NCI-H524 treated with DMSO at 0.1 percent for 48 hours (cell line): ENCODE measurements at places on chromosomes 7 and 10.

DNA sequence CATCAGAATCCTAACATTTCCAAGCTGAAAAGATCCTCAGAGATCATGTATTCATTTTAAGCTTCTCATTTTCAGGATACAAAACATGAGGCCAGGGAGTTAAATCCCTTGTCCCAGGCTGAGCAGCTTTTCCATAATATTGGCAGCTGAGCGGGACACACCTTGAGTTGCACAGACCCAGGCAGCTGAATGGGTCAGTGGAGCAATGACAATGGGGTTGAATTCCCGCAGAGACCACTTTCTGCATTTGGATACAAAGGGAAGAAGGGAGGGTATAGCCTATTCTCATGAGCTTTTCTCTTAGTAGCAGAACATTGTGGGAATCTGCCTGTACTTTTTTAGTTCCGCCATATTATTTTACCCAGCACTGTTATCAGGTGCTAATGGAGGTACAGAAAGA lies 49.5 kb downstream of the PRR15 start:
- no peak for DNase-seq

DNA sequence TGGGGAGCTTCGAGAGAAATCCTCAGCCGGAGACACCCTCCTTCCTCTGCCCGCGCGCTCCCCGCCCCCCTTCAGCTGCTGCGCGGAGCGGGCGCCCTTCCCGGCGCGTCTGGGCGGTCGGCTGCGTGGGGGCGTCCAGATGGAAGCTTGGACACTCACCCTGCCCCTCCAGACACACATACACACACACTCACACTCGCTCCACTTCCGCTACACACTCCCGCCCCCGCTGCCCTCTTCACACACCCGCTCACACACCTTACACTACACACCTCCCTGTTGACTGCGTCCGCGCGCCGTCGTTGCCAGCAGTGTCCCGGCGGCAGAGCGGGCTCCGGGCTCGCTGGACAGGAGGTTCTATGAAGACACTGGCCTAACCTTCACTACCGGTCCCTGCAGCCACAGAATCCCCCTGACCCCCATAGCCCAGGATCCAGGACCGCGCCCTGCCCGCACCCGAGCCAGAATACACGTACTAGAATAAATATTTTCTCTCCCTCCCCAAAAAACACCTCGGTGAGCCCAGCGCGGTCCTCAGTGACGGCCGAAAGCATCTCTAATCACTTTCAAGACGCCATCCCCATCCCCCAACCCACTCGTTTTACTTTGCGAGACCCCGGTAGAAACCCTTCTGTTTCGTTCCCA lies 1.1 kb upstream of the EGR2 start:
- no peak for DNase-seq

DNA sequence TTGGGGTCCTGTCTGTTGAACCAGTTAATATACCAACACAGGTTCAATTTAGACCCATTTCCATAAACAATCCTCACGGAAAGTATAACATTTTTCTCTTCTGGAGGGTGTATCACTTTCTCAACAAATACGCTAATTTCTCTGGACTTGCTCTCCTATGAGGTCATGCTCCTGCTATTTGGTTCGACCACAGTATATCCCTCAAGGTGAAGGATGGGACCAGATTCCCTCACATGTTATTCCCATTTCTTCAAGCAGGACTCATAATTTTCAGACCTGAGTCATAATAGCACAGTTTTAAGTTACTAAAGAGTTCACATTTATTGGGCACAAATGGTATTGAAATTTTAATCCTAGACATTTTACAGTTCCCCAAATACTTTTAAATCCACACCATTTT lies 57.2 kb downstream of the ADAM12 start:
- no peak for DNase-seq

- no peak for DNase-seq
Measured at GRCh38 chr10:43859016-43859525, 210.4 kb upstream of the ZNF32 start.

- no peak for DNase-seq
Measured at GRCh38 chr7:141512597-141512996, 38.6 kb upstream of the AGK start.

- DNase-seq = no peak
Measured at GRCh38 chr7:114784746-114785145, 137.1 kb upstream of the MDFIC start.

- DNase-seq = no peak
Measured at GRCh38 chr10:103928784-103929183, 10.8 kb upstream of the STN1 start.

DNA sequence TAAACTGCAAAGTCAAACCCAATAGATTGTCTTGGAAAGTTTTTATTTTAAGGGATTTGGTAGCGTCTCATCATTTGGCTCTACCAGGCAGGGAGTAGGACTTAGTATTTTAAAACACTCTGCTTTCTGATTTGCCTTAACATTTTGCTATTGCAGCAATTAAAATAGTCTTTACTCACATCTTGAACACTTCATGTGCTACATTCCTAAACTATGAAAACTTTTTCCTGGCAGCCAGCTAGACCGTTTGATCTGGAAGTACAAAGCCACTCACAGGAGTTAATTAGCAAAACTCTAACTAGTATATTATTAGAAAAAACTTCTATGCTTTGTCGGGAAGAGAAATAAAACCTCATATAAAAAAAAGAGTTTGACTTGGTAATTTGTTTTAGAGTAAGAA lies 111.4 kb downstream of the TFPI2 start:
- no peak for DNase-seq

GRCh38 chr10:21347043-21347784 lies 178.3 kb downstream of the SKIDA1 start:
- DNase-seq = no peak

GRCh38 chr7:90238022-90238421 lies 7.0 kb upstream of the CFAP69 start:
- no peak for DNase-seq

DNA sequence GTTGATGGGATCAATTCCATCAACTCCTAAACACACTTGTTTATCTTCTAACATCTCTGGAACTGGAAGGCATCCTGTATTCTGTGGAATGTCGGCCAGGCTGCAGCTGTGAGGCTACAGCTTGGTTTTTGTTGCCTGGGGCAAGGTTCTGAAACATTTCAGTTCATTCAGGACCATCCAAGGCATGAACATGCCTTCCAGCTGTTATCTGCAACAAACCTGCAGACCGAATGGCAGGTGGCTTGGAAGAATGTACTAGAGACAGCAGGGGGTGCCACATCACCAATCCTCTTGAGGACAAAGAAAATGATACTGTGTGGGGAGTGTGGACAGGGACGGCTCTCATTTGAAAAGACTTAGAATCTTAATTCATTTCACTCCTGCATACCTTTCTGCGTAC lies 12.4 kb downstream of the PAPOLB start:
- DNase-seq = peak; percentile 27

GRCh38 chr7:50660040-50660829 lies 95.0 kb upstream of the DDC start:
- no peak for DNase-seq

DNA sequence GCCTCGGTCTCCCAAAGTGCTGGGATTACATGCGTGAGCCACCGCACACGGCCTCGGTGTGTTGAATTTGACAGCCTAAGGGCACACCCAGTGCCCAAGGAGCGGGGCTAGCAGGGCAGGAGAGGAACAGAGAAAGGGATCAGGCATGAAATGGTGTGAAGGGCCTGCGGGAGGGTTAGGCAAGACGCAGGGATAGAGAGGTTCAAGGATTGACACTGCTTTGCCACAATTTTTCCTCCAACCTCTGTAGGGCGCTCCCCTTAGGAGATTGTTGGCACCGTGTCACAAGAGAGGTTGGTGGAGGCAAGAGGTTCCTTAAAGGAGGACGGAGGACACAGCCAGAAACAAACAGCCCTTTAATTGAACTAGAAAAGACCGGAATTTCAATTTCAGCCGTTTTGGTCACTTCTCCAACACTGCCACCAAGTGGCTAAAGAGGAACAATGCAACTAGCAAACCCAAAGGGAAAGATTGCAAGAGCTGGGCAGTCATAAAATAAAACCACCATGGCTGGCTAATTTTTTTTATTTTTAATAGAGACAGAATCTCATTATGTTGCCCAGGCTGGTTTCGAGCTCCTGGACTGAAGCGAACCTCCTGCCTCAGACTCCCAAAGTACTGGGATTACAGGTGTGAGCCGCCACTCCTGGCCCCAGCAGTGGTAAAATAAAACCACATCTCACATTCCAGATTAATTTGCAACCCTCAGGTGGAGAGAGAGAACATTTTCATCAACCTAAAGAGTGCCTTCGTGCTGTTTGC lies 6.9 kb upstream of the CREB3L2 start:
- DNase-seq = no peak

DNA sequence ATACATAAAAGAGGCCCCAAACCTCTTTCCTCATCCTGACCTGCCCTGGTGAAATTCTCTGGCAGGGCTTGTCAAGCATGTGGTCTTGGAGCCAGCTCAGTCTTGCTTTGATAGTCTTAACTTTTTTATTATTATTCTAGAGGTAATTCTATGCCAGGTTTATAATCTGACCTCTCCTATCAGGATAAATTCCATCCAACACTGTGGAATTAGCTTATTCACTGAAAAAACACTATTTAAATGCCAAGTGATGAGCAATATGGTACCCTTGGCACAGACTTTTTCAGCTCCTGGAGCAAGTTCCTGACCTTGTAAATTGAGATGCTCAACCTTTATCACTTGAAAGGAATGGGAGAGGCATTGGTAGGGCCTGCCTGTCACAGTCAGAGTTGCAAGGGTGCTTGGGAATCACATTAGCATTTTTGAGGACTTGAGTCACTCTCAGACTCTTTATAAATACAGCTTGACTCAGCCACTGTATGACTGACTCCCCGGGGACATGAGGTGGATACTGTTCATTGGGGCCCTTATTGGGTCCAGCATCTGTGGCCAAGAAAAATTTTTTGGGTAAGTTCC lies at the start of gene CPA4:
CPA4 (plus strand) TSS at position 480 of the 576 bp plus-strand sequence; CDS start at position 500, 20 bp downstream.
- DNase-seq = no peak

GRCh38 chr10:13439313-13440184 lies 89.3 kb downstream of the BEND7 start:
- DNase-seq = no peak

DNA sequence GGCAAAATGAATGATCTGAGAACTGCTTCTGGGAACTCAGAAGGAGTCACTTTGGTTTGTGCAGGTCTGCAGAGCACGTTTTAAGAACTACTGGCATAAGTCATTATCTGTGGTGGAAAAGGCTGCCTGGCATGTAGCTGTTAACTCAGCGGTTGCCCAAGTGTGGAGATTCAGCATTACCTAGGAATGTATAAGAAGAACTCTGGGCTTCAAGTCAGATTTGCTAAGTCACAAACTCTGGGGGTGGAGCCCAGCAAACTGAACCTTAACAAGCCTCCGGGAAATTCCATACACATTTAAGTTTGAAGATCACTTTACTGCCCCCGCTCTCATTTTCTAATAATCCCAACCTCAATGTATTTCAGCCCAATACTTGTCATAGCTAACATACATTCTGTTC lies 31.1 kb downstream of the PLXDC2 start:
- no peak for DNase-seq

DNA sequence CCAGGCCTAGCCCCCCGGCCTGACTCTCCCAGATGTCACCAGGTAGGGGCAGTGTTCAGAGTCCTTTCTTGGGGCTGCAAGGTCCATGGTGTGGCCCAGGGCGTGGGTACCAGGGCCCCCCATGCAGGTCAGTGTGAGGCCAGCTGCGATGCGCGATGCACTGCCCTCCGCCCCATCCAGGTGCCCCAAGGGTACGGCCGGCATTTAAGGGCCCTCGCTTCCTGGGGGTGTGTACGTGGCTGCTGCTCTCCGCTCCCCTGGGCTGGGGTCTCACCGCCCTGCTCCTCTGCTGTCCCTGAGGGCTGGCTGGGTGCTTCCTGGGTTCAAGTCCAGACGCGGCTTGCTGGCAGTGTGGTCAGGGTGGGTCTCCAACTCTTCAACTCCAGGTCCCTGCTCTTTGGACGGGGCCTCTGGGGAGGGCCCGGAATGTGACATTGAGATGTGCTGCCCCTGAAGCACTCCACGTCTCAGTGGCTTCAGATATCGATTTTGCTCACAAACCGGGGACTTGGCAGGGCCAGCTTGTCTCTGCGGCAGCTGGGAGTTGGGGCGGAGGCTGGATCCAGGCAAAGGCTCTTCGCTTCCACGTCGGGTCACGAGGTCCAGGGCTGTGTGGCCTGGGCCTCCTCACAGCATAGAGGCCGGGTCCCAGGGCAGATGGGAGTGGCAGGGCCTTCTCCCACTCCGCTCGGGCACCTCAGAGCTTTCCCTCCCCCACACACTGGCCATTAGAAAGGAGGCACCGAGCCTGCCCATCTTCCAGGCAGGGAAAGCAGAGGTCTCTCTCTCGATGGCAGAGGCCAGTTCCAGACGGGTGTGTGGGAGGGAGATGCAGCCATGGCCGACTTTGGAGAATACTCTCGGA lies 93.2 kb downstream of the UNCX start:
- DNase-seq = no peak

GRCh38 chr7:73844848-73845460 lies 2.6 kb upstream of the METTL27 start:
- no peak for DNase-seq

GRCh38 chr7:74069790-74070618 lies 13.6 kb upstream of the LIMK1 start:
- DNase-seq = no peak

- DNase-seq = no peak
Measured at GRCh38 chr10:5490698-5491464, 8.5 kb downstream of the CALML5 start.

- no peak for DNase-seq
Measured at GRCh38 chr7:105399043-105399725, 10.5 kb upstream of the SRPK2 start.

GRCh38 chr7:25597946-25598345 lies 369.7 kb upstream of the NPVF start:
- no peak for DNase-seq

- no peak for DNase-seq
Measured at GRCh38 chr10:84587789-84588188, 259.4 kb downstream of the CCSER2 start.

- no peak for DNase-seq
Measured at GRCh38 chr10:71193516-71193915, 18.9 kb upstream of the UNC5B start.

DNA sequence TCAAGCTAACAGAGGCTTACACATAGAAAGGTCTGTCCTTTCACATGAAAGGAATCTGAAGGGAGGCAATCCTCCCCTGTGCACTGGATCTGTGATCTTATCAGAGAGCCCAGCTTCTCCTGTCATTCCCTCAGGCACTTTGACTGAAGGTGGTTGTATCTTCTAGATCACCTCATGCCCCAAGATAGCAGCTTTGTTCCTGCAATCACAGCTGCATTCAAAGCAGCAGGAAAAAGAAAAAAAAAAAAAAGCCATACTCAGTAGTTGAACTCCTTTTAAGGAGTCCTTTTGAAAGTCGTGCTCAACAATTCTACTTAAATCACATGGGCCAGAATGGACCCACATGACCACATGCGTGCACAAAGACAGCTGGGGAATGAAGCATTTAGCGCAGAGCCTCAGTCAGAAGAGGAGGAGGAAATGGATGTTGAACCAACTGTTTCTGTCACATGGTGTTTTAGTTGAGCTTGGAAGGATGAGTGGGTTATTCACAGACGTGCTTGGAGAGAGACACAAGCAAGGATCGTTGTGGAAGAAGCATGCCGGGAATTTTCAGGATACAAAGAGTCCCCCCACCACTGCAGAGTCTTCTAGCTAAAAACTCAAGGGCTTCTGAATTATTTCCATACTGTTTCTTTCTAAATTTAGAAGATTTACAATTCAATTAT lies 13.0 kb upstream of the PFKP start:
- DNase-seq = no peak

GRCh38 chr10:131553121-131553520 lies 241.6 kb upstream of the TCERG1L start:
- no peak for DNase-seq
